BE2C (cell line): ENCODE measurements at places on chromosomes 4 and X.

- no peak for DNase-seq
These were observed 130.3 kb downstream of the SCFD2 start for GRCh38 chr4:53235547-53235946.

DNA sequence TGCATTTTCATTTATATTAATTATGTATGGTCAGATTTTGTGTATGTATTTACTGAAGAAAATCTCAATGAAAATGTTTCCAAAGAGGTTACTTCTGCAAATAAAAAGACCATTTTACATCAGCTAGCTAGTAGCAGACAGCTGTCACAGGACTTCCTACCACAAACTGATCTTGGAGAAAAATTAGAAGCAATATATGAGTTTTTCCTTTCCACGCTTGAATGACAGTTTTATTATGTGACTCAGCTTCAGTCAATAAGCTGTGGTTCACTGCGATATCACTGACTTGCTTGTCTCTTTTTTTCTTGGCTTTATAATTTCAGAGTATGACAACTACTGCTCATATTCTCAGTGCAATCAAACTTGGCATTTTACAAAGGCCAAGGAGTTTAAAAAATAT lies 787.4 kb upstream of the GALNTL6 start:
- DNase-seq, result no peak

DNA sequence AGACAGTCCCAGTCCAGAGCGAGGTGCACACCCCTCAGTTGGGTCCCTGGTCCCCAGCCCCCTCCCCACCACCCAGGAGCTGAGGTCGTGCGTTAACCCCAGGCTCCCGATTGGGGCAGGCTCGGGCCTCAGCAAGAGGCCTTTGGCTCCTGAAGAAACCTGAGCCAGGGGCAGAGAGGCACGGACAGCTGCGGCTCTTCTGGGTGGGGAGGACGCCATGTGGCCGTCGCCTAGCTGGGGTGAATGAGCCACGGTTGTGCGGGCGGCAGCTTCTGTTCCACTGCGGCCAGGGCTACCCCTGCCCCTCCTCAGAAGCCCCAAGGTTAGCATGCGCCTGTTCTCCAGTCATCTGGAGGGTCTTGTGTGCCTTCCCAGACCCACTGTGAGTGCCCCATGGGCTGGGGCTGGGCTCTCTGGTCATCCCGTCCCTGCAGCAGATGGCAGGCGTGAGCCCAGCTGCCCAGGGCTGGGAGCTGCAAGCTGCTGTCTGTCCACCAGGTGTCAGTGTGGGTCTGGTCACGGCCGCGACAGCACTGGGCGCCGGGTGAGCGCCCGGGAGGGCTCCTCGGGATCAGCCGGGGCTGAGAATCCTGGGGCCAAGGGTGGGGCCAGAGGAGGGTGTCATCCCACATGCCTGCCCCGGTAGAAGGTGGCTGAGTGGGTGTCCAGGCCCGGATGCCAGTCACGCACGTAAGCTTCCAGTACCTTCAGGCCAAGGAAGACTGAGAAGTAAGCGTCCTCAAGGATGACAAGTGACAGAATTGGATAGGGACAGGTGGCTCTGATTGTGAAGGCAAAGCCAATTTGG lies 21.9 kb downstream of the ATP2B3 start:
- DNase-seq, result peak; percentile 79

DNA sequence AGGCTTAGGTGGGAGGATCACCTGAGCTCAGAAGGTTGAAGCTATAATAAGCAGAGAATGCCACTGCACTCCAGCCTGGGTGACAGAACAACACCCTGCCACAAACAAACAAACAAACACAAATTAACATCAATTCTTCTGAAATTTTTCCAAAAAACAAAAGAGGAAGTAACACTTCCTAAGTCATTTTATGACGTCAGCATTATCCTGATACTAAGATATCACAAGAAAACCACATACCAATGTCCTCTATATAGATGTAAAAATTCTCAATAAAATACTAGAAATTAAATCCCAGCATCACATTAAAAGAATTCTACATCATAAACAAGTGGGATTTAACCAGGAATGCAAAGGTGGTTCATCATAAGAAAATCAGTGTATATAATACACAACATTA lies 64.4 kb upstream of the STK26 start:
- no peak for DNase-seq

DNA sequence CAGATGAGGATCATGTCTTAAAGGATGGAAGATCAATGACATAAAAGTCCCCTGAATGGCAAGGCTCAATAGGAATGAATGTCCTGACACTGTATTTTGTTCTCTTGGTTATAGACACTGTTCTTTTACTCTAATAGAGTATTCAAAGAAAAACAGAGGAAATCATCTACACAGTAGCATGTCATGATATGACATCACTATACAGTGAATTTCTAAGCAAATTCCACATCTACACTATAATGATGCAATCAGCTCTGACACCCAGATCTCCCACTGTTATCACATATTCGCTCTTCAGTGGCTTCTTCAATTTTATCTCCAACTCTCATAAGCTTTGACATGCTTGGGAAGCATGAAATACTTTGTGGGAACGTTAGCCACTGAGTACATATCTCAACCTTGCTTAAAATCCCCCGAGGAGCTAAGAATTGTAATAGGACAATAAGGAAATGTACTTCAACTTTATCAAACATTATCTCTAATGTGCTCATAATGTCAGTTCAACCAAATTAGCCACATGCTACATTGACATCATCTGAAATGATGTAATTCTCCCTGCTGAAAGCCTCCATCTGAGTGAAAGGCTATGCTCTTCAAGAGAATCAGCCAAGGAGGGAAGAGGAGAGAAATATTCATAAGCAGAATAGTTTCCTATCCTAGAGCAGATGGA lies 139.6 kb upstream of the PTCHD1 start:
- DNase-seq, result no peak

GRCh38 chr4:150827226-150827625 lies 187.9 kb downstream of the LRBA start:
- no peak for DNase-seq

GRCh38 chr4:60389633-60390032 lies 810.5 kb upstream of the ADGRL3 start:
- no peak for DNase-seq

- DNase-seq, result no peak
These were observed 2.8 kb upstream of the AMTN start for GRCh38 chr4:70515367-70516250.

- DNase-seq, result no peak
These were observed 65.7 kb upstream of the PAGE1 start for GRCh38 chrX:49761481-49761880.

- no peak for DNase-seq
These were observed 607 bp upstream of the SCOC start for GRCh38 chr4:140372751-140373327.

- DNase-seq, result no peak
These were observed 14.3 kb downstream of the FAM9C start for GRCh38 chrX:13029887-13030771.

DNA sequence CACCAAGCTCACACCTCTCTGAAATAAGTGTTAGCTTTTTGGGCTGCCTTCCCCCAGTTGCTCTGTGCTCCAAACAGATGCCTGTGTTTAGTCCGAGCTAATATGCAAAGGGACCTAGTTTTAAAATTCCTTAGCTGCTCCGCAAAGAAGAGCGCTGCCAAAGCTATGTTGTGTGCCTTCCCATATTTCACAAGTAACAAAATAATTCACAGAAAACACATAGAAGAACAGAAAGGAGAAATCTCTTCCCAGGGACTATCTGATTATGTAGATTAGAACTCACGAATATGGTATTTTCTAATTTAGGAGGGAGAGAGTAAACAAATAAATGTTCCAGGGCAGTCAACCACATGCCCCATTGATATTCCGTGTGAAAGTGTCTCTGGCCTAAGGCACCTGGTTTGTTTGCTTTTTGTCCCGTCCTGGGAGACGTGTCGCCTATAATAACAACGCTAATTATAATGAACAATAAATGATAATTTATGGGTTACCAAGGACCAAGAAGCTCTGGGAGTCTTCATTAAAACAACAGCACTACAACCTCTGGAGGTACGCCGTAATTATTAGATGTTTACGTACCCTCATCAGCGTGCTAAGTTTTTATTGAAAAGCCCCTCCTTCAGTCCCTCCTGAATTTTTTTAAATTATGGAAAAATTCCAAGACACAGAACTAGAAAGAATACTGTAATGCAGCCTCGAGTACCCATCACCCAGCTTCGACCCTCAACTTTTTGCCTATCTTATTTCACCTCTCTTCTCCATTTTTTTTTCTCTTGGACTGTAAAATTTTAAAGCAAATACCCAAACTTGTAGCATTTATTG lies 1.2 kb upstream of the CCNG2 start:
- no peak for DNase-seq

DNA sequence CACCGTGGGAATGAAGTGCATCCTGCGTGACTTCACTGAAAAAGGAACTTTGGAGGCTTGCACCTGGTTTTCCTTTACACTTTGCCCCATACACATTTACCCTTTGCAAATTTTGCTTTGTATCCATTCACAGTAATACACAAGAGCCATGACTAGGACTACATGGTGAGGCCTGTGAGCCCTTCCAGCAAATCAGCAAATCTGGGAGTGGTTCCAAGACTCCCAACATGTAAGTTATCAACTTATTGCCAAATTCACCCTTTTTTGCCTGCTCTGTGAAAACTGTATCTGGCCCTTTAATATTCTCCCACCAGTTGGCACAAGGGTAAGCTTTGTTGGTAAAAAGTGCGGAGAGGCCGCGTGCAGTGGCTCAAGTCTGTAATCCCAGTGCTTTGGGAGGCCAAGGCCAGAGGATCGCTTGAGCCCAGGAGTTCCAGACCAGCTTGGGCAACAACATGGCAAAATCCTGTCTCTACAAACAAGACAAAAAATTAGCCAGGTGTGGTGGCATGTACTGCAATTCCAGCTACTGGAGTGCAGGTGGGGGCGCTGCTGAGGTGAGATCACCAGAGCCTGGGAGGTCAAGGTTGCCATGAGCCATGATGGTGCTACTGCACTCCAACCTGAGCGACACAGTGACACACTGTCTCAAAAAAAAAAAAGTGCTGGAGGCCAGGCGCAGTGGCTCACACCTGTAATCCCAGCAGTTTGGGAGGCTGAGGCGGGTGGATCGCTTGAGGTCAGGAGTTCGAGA lies 5.0 kb downstream of the PRMT9 start:
- no peak for DNase-seq

GRCh38 chr4:139815778-139816601 lies 150.4 kb downstream of the MGST2 start:
- DNase-seq, result peak; percentile 66

- DNase-seq, result no peak
These were observed 93.4 kb downstream of the SLC10A7 start for GRCh38 chr4:146428298-146428697.

DNA sequence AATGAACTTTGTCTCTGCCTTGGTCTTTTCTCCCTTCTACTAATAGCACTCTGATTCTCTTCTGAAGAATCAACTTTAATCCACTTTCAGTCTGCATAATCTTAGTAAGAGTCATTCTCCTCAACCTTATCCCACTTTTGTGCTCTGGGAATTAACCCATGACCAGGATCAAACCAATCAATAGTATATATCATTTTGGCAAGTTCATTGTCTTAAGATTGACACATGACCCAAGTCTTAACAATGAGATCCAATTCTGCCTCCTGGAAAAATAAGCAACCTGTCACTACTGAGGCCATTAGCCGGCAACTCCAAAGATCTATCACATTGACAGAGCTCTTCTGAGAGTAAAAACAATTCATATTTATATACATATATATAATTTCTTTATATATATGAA lies 1358.4 kb upstream of the ADGRL3 start:
- DNase-seq, result no peak

GRCh38 chrX:30414144-30414543 lies 105.0 kb upstream of the NR0B1 start:
- no peak for DNase-seq
